ENCODE measurements at places on chromosomes 7 and 10.

DNA sequence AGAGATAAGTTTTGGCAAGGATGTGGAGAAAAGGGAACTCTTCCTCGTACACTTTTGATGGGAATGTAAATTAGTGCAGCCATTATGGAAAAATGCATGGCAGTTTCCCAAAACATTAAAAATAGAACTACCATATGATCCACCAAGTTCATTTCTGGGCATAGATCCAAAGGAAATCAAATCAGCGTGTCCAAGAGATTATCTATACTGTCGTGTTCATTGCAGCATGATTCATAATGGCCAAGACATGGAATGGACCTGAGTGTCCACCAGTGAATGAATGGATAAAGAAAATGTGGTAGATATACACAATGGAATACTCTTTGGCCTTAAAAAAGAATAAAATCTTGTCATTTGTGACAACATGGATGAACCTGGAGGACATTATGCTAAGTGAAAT lies 70.3 kb upstream of the RSU1 start:
- DNase-seq = no peak

DNA sequence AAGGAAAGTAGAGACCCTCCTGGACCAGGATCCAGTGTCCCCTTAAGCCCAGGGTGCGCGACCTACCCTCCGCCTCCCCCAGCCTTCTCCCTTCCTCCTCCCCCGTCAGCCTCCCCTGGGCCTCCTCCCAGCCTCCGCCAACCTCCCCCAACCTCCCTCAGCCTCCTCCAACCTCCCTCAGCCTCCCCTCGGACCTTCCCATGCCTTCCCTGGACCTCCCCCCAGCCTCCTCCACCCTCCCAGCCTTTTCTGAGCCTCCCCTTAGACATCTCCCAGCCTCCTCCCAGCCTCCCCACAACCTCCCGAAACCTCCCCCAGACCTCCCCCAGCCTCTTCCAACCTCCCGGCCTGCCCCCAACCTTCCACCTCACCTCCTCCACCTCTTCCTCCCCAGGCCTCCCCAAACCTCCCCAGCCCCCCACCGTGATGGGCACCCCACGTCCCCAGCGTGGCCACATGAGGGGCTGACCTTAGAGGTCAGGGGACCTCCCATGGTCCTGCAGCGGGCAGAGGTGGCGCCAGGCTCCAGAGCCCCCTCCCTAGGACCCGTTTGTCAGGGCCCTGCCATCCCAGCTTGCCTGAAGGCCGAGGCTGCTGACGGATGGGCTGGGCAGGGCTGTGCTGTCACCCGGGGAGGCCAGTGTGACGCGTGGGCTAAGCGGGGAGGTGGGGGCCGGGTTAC lies 18.8 kb downstream of the FAM20C start:
- DNase-seq = no peak

- no peak for DNase-seq
These were observed 30.4 kb upstream of the OTUD1 start for GRCh38 chr10:23408330-23408976.

DNA sequence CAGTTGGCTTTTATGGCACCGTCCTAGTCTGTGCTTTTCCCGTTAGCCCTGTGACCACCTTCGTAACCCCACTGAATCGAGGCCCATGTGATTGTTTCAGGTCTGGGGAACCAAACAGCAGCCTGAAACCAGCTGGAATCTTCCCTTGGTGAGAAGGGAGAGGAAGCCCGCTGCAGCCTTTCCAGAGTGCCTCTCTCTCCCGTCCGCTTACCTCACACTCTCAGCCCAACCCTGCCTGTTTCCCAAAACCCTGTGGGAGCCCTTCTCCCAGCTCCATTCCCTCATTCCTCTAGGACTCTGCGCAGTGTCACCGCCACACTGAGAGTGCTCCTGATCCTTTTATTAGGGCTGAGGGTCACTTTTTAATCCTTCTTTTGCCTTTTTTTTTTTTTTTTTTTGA lies 139.6 kb downstream of the WDR37 start:
- no peak for DNase-seq

DNA sequence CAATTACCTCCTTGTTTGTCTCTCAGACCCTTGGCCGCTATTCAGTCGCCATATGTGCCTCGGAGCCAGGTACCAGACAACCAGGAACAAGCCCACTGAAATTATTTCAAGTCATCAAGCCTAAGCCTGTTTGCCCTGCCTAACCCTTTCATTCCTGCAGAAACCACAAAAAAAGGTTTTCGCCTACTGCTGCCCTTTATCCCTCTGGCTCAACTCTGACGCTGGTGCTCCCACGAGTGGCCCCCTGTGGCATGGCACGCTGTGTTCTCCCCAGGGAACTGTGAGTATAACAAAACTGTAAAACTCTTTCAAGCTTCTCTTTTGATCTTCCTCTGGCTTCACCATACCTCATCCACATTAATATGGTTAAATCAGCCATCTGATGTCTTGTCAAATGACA lies 215.7 kb upstream of the CDC14C start:
- DNase-seq = no peak

DNA sequence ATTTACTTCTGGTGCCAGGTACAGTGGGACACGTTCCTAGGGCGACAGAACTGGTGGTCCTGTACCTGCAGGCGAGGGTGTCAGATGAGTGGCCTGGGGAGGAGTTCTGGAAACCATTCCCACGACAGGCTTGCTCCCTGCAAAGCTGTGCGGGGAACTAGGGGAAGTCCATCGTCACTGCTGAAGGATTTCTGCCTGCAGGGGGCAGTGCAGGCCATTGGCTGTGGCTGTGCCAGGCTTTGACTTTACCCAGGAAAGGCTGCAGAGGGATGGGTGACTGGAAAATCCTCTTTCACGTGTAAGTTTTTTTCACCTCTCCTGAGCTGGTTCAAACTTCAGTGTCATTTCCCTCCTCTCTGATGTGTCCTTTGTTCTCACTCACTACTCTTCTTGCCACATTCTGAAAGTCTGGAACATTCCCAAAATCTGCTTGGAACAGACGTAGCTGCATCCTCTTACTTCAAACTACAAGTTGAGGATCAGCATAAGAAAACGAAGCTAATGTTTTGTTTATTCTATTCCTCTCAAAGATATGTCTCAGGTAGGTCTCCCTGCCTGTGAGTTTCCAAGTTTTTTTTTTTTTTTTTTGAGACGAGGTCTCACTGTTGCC lies 126.5 kb downstream of the SH2D4B start:
- peak; percentile 54 for DNase-seq

DNA sequence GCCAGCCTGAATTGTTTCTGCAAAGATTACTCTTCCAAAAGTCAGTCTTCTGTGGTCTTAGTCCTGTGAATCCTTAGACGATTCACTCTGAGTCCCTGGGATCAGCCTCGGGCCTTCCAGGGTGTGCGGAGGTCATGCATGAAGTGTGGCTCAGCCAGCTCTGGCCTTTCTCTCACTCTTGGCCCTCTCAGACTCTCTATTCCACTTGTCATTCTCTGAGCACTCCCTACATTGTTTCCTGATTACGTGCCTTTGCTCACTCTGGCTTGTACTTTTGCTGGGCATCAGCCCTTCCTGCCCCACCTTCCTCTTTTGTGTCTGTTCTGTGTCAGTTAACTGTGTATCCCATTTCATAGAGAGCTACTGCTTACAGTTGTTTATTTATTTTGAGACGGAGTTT lies 36.0 kb downstream of the CCNY start:
- no peak for DNase-seq

- no peak for DNase-seq
These were observed 66.6 kb downstream of the CAV1 start for GRCh38 chr7:116591202-116592040.
